ENCODE measurements at places on chromosomes 12 and 14. TPM values are rescaled to one million over a fixed set of nuclear protein-coding genes. Genes with fewer than 3 reads are reported as not detected.

DNA sequence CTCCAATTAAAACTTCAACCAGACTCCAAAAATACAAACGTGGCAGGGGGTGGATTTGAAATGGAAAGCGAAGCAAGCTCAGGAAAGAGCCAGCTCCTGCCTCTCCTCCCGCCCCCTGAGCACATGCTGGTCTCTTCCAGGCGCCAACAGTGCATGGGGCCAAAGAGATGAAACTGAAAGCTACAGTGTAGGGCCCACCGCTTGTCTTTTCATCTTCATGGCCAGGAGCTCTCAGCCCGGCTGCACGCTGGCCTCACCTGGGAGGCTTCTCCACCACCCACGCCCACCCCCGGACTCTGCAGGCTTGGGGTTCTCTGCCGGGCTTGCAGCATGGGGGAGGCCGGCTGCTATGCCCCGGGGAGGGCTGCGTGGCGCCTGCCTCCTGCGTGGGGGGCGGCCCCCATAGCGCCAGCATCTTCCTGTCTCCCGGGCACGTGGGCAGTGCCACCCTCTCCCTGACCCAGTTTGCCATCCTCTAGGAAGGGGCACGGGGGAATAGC, 2.0 kb downstream of the RIMBP2 start:
- no peak for DNase-seq

DNA sequence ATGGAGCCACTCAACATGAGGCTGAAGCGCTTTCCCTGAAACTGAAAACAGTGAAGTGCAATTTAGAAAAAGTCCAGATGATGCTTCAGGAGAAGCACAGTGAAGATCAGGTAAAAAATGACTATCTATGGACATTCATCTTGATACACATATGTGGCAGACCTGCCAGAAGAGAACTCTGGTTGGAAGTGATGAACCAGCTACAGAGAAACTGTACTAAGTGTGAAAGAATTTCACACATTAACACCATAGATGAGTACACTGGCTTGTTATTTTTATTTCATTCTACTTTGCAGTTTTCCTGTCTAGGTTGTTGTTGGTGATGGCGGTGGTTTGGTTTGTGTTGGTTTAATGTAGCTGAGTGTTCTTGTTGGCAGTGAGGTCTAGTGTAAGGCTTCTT, 174.7 kb downstream of the ESR2 start:
- DNase-seq, result no peak

GRCh38 chr14:99174081-99174769, 97.8 kb downstream of the BCL11B start:
- no peak for DNase-seq

DNA sequence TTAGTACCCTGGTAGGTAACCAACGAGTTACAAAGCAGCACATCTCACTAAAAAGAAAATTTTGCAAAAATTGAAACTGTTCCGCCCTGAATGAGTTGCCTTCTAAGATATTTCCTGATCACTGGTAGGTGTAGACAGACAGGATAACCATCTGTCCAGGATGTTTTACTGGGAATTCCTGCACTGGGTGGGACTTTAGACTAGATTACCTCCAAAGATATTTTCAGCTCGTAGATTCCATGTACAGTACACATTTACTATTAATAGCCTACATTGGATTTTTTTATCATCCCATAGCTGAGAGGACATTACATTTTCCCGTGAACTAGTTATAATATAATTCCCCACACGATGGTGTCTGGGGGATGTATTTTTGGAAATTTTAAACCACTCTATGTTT, 139.6 kb downstream of the DYRK2 start:
- no peak for DNase-seq

- DNase-seq, result no peak
Observed at GRCh38 chr14:42140001-42140400, 533.3 kb downstream of the LRFN5 start.

GRCh38 chr14:52563120-52563519, 10.5 kb downstream of the GPR137C start:
- DNase-seq, result no peak

GRCh38 chr12:73529231-73529630, 1008.4 kb upstream of the ATXN7L3B start:
- no peak for DNase-seq

GRCh38 chr12:117444781-117445180, 83.4 kb upstream of the NOS1 start:
- no peak for DNase-seq

GRCh38 chr12:16622338-16622737, 16.4 kb upstream of the LMO3 start:
- no peak for DNase-seq

DNA sequence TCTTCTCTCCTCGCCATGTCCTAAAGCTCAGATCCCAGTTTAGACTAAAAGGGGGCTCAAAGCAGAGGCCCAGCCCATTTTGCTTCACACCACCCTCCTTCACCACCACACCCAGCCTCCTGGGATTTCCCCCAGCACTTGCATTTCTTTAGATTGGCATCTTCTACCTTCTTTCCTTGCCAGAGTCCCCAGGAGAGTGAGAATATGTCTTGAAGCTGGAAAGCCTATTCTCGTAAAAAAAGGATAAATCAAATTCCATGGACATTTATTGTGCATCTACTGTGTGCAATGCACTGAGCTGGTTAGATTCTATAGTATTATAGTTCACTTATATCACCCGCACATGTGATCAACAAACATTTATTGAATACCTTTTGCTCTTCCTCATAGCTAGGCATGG, 10.2 kb downstream of the FBXW8 start:
- no peak for DNase-seq

DNA sequence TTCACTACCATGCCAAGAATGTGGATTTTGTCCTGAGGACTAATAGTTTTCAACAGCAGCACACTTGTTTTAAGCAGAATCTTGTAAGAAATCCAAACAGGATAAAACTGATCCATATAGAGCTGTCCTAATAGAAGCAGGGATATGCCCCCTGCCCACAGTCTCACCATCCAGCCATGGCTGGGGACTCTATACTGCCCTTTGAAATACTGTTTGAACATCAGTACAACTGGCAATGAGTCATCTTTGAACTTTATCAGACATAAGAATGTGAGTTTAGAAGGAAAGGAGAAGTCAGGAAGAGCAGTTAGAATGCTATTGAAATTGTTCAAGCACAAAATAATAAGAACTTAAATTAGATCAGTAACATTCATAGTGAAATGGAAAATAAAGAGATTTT, 3.8 kb upstream of the C12orf42 start:
- no peak for DNase-seq

- no peak for DNase-seq
Observed at GRCh38 chr14:77281852-77282410, 10.9 kb upstream of the NGB start.

RNF212B gene
- not detected for total RNA-seq

EFS gene
- 3.7 TPM for total RNA-seq

MYH7 gene
- total RNA-seq, result 20,082 TPM

SDS gene
- total RNA-seq, result 0.18 TPM

RILPL2 gene
- 1.7 TPM for total RNA-seq

KRT78 gene
- not detected for total RNA-seq

Measured in heart right ventricle (tissue), 16 donors.